ENCODE measurements at places on chromosomes 3 and 15.

DNA sequence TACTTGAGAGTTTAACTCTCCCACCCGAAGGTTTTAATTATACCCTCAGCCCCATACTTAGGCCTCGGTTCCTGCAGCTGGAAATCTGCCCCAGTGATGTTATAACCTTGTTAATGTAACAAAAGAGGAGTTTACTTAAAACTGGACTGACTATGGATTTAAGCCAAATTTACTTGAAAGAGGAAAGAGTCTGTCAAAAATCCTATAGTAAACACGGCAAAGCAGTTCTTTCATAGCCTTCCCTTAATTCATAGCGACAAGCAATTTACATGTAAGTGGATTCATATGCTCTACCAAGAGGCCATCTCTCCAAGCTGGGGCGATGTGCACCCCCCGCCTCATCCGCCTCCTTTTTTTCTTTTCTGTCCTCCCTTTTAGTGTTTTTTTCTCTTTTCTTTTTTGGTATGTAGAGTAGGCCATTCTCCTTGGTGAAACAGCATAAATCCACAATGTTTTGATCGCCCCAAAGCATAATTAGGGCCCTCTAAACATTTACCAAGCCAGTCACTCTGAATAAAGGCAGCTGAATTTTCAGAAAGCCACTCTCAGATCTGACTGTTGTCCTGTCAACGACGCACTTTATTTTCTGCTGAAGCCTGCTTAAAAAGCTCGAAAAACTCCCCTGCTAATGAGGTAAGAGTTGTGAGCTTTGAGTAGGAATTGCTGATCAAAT is 373.1 kb upstream of the WNT5A start:
- no peak for DNase-seq

GRCh38 chr15:60960517-60960916 is 268.6 kb downstream of the RORA start:
- DNase-seq: no peak

GRCh38 chr3:170368921-170369320 is 11.4 kb downstream of the SKIL start:
- DNase-seq: no peak

- DNase-seq: no peak
Measured at GRCh38 chr3:182906036-182906435, 74.3 kb downstream of the DCUN1D1 start.

GRCh38 chr3:58104712-58105111 is 96.5 kb downstream of the FLNB start:
- no peak for DNase-seq

DNA sequence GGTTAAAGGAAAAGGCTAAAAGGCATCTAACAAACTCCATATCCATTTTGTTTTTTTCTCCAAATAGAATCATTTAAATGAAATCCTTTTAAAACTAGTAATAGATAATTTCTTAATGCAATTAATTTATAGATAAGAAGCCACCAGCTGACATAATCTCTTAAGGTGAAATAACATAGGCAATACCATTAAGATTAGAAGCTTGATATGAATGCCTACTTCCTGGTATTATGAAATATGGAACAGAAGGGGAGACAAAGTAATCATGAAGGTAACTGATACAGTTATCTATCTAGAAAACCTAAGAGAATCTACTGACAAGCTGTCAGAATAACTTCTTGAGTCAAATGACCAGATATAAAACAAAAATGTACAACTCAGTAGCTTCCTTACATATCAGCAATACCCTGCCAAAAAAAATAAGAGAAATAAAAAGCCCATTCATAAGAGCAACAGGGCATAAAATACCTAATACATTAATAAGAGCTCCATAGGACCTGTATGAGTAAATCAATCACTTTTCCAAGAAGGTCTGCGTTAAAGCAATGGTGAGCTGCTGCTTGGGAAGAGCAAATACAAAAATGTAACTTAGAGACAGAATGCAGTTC is 10.7 kb downstream of the EHD4 start:
- DNase-seq: no peak

DNA sequence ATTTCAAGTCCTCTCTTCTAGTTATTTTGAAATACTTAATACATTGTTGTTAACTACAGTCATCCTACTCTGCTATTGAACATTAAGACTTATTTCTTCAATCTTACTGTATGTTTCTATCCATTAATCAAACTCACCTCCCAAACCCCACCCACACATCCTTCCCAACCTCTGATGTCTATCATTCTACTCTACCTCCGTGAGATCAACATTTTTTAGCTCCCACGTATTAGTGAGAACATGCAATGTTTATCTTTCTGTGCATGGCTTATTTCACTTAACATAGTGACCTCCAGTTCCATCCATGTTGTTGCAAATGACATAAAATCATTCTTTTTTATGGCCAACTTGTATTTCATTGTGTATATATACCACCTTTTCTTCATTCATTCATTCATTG is 236.6 kb upstream of the CTNNB1 start:
- DNase-seq: no peak

GRCh38 chr15:76184650-76185035 is 124.9 kb downstream of the TMEM266 start:
- DNase-seq: no peak

DNA sequence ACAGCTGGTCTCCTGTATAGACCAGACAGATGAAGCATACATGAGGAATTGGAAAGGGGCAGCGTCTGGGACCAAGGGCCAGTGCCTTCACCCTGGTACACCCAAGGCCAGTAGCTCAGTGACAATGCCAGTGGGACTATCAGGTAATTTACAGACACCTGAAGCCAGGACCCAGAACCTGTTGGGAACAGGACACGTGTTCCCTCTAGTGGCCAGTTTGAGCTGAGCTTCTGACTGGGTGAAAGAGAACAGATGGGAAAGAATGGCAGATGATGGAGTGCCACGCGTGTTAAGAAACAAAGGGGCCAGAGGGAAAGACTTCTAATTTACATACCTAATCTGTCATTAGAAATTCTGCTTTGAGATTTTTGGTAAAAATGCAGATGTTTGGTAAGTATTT is 5.1 kb upstream of the SLC25A38 start:
- no peak for DNase-seq

DNA sequence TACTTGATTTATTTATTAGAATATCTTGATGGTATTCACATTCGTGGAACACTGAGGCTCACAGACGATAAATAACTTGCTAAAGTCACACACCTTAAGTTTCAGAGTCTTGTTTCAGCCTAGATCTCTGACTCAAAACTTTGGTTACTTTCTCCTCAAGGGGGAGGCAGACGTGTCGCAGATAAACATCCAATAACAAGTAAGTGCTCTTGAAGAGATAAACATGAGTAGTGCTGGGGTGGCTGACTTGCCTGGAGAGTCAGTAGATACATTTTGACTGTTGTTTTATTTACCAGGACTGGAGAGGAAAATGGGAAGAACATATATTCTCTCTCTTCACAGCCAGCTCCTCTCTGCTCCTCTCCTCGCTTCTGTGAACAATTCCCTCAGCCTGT is 31.3 kb downstream of the FBXO45 start:
- no peak for DNase-seq

- DNase-seq: no peak
Measured at GRCh38 chr3:157572559-157573270, 69.5 kb upstream of the VEPH1 start.

- DNase-seq: peak; percentile 96
Measured at GRCh38 chr15:99123713-99124451, 19.0 kb downstream of the SYNM start.

DNA sequence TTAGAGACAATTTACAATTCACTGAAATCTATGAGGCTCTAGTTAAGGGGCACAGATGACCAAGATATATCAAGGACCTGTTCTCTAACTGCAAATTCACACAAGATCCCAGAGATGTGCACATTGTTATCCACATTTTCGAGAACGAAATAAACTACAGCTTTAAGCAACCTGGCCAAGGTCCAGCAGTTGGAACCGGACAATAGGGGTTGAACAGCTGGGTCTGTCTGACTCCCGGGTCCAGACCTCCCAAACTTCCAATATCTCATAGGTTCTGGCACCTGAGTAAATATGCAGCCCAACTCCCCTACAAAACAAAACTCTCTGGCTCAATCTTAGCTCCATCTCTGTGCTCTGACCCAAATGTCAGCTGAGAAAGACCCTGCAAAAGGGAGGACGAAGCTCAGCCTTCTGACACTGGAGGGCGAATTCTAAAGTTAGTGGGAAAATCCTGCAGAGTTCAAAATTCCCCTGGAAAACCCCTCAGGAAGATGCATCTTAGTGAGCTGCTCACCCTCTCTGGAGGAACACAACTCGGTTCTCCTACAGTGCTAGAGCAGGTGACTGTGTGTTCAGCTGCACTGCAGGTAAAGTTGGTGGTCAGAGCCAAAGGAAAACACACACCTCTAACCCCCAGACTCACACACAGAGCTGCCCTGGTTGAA is 14.2 kb upstream of the SPATA12 start:
- DNase-seq: no peak

DNA sequence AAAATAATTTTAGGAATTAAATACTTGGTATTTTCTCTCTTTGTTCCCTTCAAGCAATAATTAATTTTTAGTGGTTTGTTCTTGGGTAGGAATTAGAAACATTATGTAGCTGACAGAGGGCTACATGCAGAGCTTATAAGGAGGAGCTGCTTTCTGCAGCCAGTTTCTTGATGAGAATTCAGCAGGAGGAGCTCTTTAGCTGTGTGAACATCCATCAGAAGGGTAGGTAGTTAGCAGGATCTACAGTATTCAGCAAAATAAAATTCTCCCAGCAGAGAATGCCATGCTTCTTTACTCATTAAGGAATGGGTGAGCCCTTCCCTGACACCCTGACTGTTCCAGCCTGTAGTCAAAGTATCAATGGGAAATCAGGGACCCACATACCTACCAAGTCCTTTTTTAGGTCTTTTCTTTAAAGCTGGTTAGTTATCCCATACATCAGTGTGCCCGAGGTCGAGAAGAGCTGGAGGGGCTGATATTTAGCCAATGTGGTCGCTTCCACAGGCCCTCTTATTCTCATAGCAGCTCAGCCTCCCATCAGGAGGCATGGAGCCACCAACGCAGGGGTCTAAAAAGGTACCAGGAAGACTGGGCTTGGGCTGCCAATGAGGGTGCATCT is 54.0 kb downstream of the KCNAB1 start:
- DNase-seq: no peak

- DNase-seq: peak; percentile 89
Measured at GRCh38 chr15:51132384-51133139, 37.9 kb upstream of the TNFAIP8L3 start.

DNA sequence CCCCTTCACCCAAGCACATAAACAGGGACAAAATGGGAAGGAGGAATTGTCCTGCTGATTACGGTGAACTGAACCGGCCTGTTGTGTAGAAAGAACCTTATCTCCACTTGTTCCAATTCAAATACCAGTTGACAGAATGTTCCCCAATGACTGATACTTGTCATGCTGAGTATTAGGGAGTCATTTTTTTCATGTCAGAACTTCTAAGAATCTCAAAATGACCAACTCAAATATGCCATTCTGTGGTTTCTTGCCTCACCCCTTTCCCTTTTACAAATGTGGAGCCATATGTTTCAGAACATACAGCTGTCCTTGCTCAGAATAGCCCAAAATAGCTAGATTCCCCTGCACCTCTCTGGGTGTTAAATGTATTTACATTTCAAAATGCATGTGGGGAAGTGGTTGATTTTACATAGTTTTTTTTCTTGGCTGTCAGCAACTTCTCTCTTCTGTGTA is 405.9 kb upstream of the TBL1XR1 start:
- DNase-seq: no peak

- no peak for DNase-seq
Measured at GRCh38 chr3:186442162-186442561, 80.1 kb upstream of the DGKG start.

- DNase-seq: no peak
Measured at GRCh38 chr3:158509891-158510290, 61.1 kb upstream of the MLF1 start.

- no peak for DNase-seq
Measured at GRCh38 chr3:133872161-133872560, 23.5 kb downstream of the RAB6B start.

- no peak for DNase-seq
Measured at GRCh38 chr15:45457220-45457619, 65.3 kb downstream of the SLC30A4 start.

- no peak for DNase-seq
Measured at GRCh38 chr3:42180901-42181300, 85.1 kb downstream of the CCK start.

DNA sequence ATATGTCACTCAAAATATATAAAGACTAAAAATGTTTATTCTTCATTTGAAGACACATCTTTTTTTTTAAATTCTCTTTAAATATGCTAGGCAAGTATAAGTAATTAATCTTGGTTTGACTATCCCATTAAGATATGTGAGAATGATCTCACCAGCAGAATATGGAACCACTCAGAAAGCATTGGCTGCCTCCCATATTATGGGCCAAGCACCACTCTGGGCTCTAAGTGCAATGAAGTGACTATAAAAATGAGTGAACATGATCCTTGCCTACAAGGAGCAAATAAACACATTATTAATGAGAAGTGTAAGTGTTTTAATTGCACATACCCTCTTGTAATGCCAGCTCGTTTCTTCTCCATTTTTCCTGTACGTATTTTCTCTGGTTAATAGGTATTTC is 328.5 kb downstream of the NAALADL2 start:
- no peak for DNase-seq

GRCh38 chr15:60372227-60372626 is 25.6 kb downstream of the ANXA2 start:
- no peak for DNase-seq

GRCh38 chr15:29890336-29891095 is 68.2 kb upstream of the TJP1 start:
- DNase-seq: no peak

- no peak for DNase-seq
Measured at GRCh38 chr3:88058306-88058580, 562 bp downstream of the CGGBP1 start.

- no peak for DNase-seq
Measured at GRCh38 chr3:175329373-175329772, 470.2 kb downstream of the NAALADL2 start.

DNA sequence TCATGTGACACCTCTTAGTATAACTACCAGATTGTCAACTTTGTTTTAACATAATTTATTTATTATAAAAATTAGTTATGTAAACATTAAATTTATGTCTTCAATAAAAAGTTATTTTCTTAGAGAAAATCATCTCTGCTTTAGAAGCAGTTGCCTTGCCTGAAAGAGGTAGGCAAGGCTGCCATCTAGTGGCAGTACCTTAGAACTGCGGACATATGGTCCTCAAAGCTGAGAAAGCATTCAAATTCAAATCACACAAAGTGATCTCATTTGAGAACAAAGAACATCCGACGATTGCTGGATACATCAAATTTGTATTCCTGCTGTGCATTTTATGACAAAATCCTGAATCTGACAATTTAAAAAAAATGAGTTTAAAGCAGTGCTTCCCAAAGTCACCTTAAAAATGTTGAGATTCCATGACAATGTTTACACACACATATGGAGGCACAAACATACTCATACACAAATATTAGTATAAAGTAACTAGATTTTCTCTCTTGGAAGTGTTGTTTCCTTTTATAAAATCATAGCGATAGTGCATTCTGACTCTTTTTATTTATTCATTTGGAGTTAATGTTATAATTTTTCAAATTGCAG is 617.4 kb downstream of the CADM2 start:
- DNase-seq: no peak

DNA sequence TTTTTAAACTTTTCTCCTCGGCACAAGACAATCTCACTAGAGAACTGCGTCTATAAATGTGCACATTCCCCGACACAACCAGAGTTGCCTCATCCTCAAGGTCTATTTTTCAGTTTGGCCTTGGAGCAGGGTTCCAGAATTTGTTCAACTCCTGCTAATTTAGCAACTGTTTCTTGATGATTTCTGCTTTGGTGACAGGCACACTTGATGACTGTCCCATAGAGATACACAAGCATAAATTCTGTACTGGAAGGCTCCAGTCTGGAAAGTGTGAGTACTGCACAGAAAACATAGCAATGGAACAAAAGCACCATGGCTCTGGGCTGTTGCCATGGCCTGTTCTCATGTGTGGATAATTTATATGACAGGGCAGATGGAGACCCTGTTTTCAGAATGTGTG is 379.6 kb upstream of the PDZRN3 start:
- no peak for DNase-seq
